ENCODE measurements at places on chromosomes 4 and X. TPM values are rescaled to one million over a fixed set of nuclear protein-coding genes. Genes with fewer than 3 reads are reported as not detected.

- no peak for DNase-seq
Measured at GRCh38 chrX:137354851-137355250, 211.1 kb upstream of the ZIC3 start.

- DNase-seq, result peak; percentile 16
Measured at GRCh38 chr4:140595065-140595464, 26.3 kb upstream of the UCP1 start.

- no peak for DNase-seq
Measured at GRCh38 chrX:48467281-48467761, 2.7 kb downstream of the SLC38A5 start.

DNA sequence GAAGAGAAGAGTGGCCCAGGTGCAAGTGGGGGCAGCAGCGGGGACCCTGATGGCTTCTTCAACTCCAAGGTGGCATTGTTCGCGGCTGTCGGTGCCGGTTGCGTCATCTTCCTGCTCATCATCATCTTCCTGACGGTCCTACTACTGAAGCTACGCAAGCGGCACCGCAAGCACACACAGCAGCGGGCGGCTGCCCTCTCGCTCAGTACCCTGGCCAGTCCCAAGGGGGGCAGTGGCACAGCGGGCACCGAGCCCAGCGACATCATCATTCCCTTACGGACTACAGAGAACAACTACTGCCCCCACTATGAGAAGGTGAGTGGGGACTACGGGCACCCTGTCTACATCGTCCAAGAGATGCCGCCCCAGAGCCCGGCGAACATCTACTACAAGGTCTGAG is 11.4 kb downstream of the EFNB1 start:
- DNase-seq, result no peak

- no peak for DNase-seq
Measured at GRCh38 chr4:94804650-94805049, 46.9 kb downstream of the BMPR1B start.

- no peak for DNase-seq
Measured at GRCh38 chrX:130118441-130119311, 8.4 kb upstream of the ELF4 start.

DNA sequence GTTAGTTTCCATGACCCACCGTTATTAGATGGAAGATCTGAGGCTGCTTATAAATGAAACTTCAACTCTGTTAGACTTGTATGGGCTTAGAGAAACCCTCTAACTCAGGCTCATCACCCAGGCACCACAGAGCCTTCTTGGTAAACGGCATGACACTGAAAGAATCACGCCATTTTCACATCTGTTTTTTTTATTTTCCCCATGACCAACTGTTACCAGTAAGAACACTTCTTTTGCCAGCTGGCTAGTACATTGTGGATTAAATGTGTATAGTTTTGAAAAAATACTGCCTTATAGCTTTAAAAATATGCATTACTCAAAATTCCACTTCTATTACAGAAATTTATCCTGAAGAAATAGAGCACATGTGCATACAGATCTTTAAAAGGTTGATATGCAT is 48.0 kb upstream of the APELA start:
- no peak for DNase-seq

DNA sequence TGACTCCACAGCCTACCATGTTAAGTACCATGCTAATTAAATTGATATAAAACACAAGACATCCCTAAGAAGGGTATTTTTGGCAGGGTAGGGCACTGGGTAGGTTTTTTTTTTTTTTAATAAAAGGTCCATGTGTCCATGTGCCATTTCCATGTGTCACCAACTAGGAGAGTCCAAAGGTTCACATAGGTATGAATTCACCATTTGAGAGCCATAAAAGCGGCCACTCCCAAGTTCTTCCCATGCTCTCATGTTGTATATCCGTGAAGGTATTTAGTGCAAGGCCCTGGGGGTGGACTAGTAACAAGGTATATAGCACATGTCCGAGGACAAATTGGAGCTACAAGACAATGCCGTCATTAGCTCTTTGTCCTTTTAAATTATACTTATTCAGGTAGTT is 107.3 kb downstream of the PDE5A start:
- peak; percentile 59 for DNase-seq

GRCh38 chr4:77619408-77619807 is 13.8 kb downstream of the CXCL13 start:
- DNase-seq, result no peak

- no peak for DNase-seq
Measured at GRCh38 chrX:150192816-150193215, 170.3 kb upstream of the MAMLD1 start.

DNA sequence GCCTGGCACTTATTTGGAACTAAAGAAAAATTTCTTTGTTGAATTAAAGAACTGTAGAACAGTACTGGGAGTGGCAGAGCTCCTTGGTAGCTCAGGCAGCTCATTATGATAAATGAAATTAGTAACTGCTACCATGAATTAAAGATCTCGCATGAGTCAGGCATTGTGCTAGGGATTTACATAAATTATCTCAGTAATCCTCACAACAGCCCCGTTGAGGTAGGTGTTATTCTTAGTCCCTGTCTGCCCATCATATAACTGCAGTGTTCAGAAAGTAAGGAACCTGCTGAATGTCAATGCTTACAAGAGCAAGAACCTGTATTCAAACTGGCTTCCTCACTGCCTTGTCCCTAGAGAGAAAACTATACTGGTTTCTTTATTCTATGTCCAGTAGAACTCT is 108.3 kb downstream of the NLGN4X start:
- no peak for DNase-seq

- DNase-seq, result no peak
Measured at GRCh38 chrX:65674204-65674893, 6.9 kb downstream of the MSN start.

- no peak for DNase-seq
Measured at GRCh38 chrX:113124693-113125092, 284.1 kb upstream of the AMOT start.

DNA sequence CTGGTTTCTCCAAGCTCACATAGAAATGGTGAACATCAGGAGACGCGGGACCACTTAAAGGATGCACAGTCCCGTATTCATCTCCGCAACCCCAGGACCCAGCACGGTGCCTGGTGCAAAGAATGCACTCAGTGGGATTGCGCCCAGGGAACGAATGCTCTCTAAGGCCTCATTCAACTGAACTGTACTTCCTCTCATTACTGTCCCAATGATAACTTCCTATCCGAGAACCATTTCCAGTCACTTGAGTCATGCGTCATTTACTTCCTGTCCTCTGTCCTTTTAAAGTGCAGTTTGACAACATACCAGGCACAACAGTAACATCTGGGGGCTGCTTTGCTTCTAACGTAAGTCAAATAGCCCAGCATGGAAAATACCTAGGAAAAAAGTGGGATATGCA is 75.7 kb downstream of the RBM47 start:
- DNase-seq, result no peak

DNA sequence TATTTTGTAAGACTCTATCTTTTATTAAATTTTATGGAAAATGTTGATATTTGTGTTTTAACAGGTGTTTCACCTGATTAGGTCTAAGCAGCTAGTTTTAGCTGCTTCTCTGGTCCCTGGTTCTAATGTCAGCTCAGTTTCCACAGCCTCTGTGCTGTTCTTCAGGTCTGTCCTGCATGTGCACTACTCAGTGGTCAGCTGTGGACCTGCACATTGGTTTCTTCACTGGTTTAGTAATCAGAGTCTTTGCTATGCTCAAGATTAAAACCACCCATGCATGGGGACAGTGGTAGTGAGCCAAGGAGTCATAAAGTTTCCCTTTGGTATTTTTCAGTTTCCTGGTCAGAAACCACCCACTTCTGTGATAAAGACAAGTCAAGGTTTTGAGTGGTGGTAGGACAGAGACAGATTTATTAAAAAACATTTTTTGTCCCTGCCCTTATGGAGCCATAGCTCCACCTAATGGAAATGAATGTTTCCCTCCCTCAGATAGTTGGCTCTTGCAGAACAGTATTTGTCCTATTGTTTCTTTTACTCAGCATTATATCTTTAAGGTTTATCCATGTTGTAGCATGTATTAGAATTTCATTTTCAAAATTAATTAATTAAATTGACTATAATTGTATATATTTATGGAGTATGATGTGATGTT is 36.8 kb upstream of the VBP1 start:
- no peak for DNase-seq

GRCh38 chr4:99201690-99202089 is 17.4 kb downstream of the ADH6 start:
- DNase-seq, result no peak

LPAR4 gene
- total RNA-seq, result 0.27 TPM

LONRF3 gene
- 10.8 TPM for total RNA-seq

DIPK2B gene
- 2.2 TPM for total RNA-seq

GPR101 gene
- not detected for total RNA-seq

CFP gene
- total RNA-seq, result 3.5 TPM

ADAMTS3 gene
- total RNA-seq, result 0.12 TPM

BEX5 gene
- 2.1 TPM for total RNA-seq

VSIG4 gene
- 30.4 TPM for total RNA-seq

INPP4B gene
- total RNA-seq, result 19.6 TPM

FAT4 gene
- total RNA-seq, result 1.4 TPM

HPSE gene
- 23.8 TPM for total RNA-seq

PLAC8 gene
- 1,006 TPM for total RNA-seq

UNC5C gene
- total RNA-seq, result 5.9 TPM

CT47B1 gene
- total RNA-seq, result not detected

HDAC8 gene
- 24.6 TPM for total RNA-seq

HTR2C gene
- not detected for total RNA-seq

NWD2 gene
- total RNA-seq, result 1.2 TPM

PARM1 gene
- 282 TPM for total RNA-seq

ADH6 gene
- 13.8 TPM for total RNA-seq

MAGEA10 gene
- not detected for total RNA-seq
